ENCODE measurements at places on chromosomes 2 and 18.

- no peak for DNase-seq
Observed at GRCh38 chr2:152555048-152555447, 162.2 kb downstream of the PRPF40A start.

DNA sequence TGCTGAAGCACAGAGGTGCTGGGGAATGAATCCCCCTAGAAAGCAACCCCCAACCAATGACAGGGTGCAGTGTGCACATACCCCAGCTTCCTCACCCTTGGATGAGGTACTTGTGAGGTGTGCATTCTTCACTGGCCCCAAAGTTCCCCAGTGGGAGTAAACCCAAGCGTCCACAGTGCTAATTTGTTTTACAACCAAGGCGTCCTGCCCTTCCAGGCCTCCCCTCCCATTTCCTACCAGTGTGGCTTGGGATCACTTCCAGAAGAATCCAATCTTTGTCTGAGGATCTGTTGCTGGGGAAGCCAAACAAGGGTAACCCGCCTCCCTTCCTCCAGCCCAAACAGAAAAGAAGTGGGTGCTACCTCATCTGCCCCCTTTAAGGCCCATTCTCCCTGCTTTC is 40.3 kb upstream of the TEX51 start:
- DNase-seq: no peak

- DNase-seq: no peak
Observed at GRCh38 chr2:40271094-40271493, 180.8 kb downstream of the SLC8A1 start.

DNA sequence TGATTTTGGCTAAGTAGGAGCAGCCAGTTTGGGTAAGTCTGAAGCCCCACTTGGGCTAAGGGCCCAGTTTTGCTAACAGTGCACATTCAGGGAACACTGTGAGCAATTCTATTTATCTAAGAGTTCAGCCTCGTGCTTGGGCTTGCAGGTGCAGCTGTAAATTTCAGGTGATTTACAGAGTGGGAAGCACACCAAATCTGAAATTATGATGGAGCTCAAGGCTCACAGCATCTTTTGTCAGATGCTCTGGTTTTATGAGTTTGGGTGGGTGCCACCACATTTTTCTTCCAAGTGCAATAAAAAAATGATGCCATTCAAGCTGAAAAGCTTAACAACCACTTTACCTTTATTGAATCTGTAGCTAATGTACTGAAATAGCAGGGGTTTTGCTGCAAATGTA is 671.2 kb downstream of the LRRTM4 start:
- DNase-seq: no peak

- no peak for DNase-seq
Observed at GRCh38 chr2:38301340-38301968, 75.6 kb downstream of the ATL2 start.

GRCh38 chr2:237171881-237172280 is 86.2 kb downstream of the COPS8 start:
- no peak for DNase-seq

DNA sequence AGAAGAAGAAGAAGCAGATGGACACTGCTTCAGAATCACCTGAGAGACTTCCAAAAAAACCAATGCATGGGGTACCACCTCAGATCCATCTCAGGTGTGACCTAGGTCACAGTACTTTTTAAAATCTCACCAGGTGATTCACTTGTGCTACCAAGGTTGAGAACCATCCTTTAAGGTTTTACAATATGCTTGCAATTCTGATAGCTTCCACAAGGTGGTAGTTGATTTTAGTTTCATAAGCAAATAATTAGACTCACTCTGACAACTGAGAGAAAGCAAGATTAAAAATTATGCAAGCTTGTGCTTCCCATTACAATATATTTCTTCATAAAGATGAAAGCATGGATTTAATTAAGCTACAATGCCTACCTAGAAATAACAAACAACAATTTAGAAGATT is 355.1 kb downstream of the EN1 start:
- no peak for DNase-seq

- DNase-seq: no peak
Observed at GRCh38 chr2:16252891-16253290, 312.5 kb downstream of the MYCN start.

DNA sequence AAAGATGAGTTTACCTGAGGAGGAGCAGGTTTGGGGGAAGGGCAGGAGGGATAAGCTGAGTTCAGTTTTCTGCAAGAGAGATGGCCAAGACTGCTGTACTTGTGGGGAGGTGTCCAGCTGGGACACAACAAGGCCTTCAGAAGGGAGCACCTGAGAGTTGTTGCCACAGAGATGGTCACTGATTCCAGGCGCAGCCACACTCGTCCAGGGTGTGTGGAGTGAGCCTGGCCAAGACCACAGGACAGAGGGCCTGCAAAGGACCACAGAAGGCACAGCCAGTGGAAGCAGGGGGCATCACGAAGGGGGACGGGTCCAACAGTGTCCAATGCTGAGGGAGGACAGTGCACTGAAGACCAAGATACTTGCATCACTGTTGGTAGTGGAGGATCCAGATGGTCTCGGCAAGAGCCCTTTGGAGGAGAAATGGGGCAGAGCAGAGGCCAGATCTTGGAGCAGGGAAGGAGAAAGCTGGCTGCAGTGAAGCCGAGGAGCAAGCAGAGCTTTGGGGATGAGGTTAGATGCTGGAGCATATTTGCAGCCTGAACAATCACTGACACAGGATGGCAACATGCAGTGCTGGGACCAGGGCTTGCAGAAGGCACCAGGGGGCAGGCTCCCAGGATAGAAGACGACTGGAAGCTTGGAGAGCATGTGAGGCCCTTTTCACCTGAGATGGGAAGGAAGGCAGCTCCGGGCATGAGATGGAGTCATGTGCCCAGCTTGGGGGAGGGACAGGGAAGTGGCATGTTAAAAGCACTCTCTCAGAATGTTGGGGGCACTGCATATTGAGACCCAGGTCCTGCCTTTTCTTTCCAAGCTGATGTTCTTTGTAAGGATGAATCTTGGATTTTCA is 214.0 kb downstream of the CYP26B1 start:
- DNase-seq: no peak

GRCh38 chr18:21472741-21473140 is 127.8 kb downstream of the ESCO1 start:
- DNase-seq: no peak

DNA sequence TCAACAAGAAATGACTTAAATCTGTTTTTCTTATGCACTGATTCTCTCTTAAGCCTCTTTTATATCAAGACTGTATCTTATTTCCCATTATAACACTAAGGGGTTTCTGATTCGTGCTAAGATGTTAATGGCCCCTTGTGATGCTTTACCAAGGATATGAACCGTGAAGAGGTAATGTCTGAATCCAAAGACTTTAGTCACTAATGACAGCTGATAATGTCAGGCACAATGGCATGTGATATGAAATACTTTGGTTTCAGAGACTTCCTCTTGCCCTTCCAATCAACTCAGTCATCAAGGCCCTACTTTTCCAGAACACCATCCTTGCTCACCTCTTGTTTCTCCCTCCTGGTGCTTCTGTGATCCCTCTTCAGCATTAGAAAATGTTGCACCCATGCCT is 262.8 kb downstream of the KCNE4 start:
- DNase-seq: no peak

GRCh38 chr2:7029291-7030059 is 112.3 kb downstream of the RNF144A start:
- no peak for DNase-seq

- no peak for DNase-seq
Observed at GRCh38 chr2:224395620-224396390, 6.1 kb downstream of the FAM124B start.

GRCh38 chr18:45749918-45750689 is 26.1 kb downstream of the SLC14A1 start:
- no peak for DNase-seq

DNA sequence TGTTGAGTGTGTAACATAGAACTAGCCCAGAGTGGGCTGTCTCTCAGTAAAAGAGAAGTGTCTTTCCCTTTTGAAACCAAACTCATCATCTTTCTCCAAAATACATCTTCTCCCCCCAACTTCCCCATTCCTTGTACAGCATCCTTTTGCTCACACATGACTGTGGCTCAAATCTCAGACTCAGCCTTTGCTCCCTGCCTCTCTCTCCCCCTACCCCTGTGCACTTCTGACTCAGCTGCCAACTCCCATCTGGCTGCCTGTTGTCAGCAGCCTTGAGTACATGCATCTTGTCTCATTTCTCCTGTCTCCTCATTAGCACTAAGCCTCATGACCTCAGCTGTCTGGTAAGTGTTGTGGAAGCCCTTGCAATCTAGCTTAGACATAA is 18.1 kb upstream of the MGAT4A start:
- peak; percentile 93 for DNase-seq

GRCh38 chr2:223853425-223853837 is 16.0 kb upstream of the AP1S3 start:
- DNase-seq: no peak

- peak; percentile 61 for DNase-seq
Observed at GRCh38 chr18:35811896-35812295, 160.6 kb upstream of the RMP24 start.

GRCh38 chr18:10928011-10928771 is 221.2 kb downstream of the PIEZO2 start:
- no peak for DNase-seq

DNA sequence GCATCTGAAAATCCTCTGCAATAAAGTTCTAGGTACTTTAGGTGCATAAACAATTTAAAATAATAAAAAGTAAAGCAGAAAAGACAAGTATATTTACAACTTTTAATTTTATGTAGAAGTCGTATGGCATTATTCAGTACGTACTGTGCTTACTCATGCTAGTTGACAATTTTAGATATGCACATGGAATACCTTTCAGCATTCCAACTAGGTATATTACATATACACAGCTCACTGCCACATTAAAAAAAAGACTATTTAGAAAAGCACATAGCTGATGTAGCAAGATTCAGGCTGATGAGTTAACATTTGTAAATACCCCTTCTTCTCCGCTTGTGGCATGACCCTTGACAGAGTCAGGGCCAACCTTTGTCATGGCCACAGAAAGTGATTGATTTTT is 171.2 kb downstream of the FBXO15 start:
- no peak for DNase-seq

- DNase-seq: no peak
Observed at GRCh38 chr2:10183146-10183675, 60.7 kb downstream of the RRM2 start.

DNA sequence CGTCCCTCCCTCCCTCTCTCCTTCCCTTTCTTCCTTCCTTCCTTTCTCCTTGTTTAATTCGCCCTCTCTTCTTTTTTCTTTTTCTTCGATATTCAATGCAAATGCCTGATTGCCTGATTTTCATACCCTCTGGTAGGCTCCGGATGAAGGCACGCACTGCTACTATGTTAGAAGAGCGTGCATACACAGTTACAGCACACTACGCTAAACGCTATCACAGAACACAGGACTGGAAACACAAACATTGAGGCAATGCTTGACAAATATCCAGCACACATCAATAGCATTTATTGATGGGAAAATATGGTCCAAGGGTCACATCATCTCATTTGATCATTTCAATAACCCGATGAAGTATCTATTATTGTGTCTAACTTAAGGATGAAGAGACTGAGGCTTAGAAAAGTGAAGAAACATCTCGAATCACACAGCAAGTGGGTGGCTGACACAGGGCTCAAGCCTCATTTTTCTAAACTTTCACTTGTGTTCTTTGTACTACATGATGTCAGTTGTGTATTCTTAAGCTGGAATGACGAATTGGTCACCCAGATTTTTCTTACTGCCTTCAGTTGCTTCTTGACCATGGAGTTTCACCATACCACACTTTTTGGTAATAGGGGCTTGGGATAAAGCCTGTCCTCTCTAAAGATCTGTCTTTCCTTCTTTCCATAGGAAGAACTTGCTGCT is 101.8 kb downstream of the TRIB2 start:
- DNase-seq: no peak

GRCh38 chr2:202017940-202018339 is 15.7 kb upstream of the FZD7 start:
- no peak for DNase-seq

DNA sequence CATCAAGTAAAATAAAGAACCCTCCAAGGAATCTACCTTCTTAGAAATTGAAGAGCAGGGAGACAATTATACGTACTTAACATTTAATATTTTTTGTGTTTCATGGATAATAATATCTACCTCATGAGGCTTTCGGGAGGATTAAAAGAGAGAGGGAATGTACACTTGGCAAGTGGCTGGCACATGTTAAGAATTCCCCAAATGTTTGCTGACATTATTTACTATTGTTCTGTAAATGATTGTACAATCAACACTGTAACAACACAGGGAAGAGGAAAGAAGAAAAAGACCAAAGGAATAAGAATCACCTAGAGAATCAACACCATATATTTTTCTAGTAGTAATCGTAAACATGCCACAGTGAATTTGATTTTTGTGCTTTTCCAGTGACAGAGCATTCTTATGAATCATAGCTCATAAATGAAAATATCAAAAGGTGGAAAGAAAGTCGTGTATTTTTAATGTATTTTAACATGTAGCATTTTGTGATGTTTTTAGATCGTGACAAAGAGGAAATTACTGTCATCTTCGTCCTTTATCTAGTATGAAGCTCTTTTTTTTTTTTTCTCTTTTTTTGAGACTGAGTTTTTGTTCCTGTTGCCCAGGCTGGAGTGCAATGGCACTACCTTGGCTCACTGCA is 67.3 kb downstream of the B3GNT2 start:
- no peak for DNase-seq

DNA sequence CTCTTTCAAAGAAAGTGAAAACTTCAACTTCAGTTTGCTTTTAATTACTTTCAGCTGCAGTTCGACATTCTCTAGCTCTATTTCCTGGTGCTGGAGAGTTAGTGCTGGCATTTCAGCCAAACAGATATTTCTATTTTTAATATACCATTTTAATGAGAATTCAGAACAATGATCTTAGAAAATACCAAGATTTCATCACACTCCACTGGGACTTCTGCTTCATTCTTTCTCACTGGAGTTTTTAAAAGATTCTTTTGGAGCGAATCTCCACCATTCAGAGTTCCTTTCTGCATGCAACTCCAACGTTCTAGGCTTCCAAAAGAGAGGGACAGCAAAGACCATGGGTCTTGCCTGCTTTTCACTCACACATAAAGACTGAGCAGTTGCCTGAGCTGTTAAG is 94.2 kb downstream of the CABLES1 start:
- DNase-seq: no peak

DNA sequence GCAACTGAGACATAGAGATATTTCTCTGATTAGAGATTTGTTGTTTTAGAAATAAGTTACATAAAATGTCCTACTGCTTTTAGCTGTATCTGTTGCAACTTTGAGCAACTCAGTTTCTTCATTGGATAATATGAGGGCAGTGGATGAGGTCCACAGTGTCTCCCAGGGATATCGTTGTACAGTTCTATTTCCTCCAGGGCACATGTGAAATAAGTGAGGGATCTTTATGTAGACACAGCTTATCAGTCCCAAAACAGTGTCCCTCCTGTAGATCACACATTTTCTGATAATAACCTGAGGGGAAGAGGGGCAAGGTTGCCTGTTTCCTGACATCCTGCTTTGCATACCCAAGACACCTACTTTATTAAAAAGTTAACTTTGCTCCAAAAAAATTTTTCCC is 1231.2 kb upstream of the ZEB2 start:
- no peak for DNase-seq
